ENCODE measurements at places on chromosomes 6 and 20. TPM values are rescaled to one million over a fixed set of nuclear protein-coding genes. Genes with fewer than 3 reads are reported as not detected.

DNA sequence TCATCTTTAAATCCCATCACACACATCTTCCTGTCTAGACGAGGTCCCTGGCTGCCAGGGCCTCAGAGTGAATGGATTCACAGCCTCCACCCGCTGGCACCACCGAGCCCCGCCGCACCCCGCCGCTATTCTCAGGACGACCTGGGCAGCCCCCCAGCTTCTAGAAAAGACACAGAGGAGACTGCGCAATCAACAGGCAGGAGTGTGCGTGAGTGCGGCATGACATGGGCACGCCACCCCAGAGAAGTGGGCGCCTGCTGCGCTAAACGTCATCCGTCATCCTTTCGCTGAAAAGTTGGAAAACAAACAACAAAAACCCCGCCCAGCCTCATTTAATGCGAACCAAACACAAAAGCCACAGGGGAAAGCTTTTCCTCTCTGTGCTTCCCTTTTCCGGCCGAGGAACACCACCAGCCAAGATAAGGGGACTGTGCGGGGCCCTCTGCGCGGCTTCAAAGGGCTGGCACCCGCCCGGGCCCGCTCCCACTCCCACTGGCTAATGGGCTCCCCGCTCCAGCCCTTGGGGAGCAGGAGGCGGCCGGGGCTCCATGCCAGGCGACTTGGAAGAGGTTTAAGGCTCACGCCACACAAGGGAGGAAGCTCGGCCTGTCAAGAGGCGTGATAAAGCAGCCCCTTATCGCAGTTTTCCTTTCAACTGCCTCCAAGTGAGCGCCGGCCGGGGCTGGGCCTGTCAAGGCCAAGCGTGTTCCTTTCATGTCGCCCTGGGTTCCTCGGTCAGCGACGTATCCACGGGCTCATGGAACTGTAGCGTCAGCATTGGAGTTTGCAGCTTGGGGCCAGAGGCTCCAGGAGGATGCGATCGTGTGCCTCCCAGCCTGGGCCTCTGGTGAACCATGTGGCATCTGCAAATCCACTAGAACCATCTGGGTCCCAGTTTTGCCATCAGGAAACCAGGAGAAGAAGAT, 50.1 kb downstream of the NFATC2 start:
- H3K27ac ChIP-seq = peak overlapping the region; percentile 16
- no peaks in the 10 kb centered on the region for H3K27me3 ChIP-seq
- H3K4me1 ChIP-seq = no peaks in the 10 kb centered on the region
- no peak for DNase-seq

The NOTCH4 gene
- 21.1 TPM for total RNA-seq

- DNase-seq = no peak
- no peak overlapping the region for H3K27ac ChIP-seq
- H3K4me1 ChIP-seq = no peaks in the 10 kb centered on the region
- no peaks in the 10 kb centered on the region for H3K27me3 ChIP-seq
Observed at GRCh38 chr6:45728674-45729073, 287.0 kb downstream of the CLIC5 start.

The KCNQ5 gene
- 14.5 TPM for total RNA-seq

The MCCD1 gene
- not detected for total RNA-seq

DNA sequence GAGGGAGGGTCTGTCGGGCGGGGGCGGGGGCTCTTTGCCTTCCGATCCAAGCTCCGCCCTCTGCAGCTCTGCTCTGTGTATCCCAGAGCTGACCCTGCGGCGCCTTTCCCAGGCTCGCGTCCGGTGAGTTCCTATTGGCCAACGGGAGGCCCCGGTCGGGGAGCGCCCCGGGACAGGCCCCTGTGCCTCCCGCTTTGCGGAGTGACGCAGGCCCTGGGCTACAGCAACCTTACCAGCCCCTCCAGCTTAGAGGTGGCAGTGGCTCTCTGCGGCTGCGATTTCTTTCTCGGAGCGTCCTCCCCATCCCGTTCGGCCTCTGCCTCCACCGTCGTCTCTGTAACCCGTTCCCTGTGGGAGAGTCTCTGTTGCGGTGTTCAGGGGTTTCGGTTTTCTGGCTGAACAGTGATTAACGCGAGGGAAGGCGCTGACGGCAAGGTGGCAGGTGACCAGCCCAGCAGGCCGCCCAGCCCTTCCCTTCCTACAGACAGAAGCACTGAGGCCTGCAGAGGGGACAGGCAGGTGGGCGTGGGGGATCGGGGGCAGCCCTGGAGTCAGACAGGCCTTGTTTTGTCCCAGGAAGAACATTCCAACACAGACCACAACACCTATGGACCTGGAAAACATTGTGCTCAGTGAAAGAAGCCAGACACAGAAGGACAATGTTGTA, 18.1 kb upstream of the CEBPB start:
- peak; percentile 90 for DNase-seq
- peak overlapping the region; percentile 62 for H3K4me3 ChIP-seq
- peak overlapping the region; percentile 91 for H3K27ac ChIP-seq
- H3K4me1 ChIP-seq = peaks cover 22% of the 10 kb centered on the region
- H3K36me3 ChIP-seq = peaks cover 4% of the 10 kb centered on the region
- H3K27me3 ChIP-seq = no peaks in the 10 kb centered on the region

DNA sequence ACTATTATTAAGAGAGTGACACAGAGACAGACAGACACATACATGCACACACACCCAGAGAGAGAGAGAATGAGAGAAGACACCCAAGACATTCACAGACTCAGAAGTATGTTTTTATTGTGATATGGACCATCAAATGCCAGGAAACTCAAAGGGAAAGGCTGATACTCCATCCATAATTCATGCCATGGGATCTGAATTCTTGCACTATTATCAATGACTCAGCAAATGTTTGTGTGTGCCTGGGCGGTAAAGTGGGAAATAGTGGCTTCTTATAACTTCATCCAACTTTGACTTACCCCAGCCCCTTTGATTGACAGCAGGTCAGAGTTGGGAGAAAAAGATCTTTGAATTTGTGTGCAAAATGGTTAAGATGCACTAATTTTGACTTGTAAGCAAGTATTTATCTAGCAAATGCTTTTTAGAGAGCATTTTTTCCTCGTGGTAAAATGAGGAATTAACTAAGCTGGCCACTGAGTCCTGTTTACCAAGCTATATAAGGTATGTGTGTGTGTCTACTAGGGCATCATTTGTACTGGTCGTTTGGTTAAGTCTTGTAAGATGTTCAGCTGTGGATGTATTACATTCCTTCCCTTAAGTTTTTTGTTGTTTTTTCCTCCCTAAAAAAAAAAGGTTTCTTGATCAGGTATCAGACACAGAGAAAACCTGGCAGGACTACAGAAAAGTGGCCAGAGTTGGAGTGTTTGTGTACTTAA, 3.0 kb upstream of the CCN2 start:
- peaks cover 5% of the 10 kb centered on the region for H3K4me1 ChIP-seq
- H3K4me3 ChIP-seq = peak overlapping the region; percentile 18
- peak overlapping the region; percentile 65 for H3K27ac ChIP-seq
- DNase-seq = no peak

DNA sequence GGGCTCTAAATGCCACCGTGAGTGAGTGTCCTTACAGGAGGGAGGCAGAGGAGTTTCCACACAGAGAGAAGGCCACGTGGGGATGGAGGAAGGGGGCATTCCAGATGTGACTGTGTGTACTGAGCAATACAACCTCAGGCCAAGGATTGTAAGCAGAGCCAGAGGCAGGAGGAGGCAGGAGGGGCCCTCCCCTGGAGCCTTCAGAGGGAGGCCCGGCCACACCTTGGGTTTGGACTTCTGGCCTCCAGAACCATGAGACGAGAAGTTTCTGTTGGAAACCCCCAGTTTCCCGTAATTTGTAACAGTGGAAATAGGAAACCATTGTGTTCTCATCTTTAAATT, 9.3 kb upstream of the KIF25 start:
- no peak for DNase-seq
- no peak overlapping the region for H3K4me3 ChIP-seq
- H3K36me3 ChIP-seq = no peaks in the 10 kb centered on the region
- H3K27ac ChIP-seq = peak overlapping the region; percentile 52
- no peaks in the 10 kb centered on the region for H3K4me1 ChIP-seq
- no peaks in the 10 kb centered on the region for H3K27me3 ChIP-seq

- DNase-seq = no peak
- H3K4me3 ChIP-seq = no peak overlapping the region
- H3K27ac ChIP-seq = no peak overlapping the region
Observed at GRCh38 chr6:36825994-36826393, 13.2 kb downstream of the CPNE5 start.

The SPEF1 gene
- total RNA-seq = not detected

GRCh38 chr6:47097092-47097945, 55.2 kb upstream of the ADGRF1 start:
- no peak overlapping the region for H3K4me3 ChIP-seq
- H3K27me3 ChIP-seq = no peaks in the 10 kb centered on the region
- no peak overlapping the region for H3K27ac ChIP-seq
- no peaks in the 10 kb centered on the region for H3K36me3 ChIP-seq
- DNase-seq = peak; percentile 58
- H3K4me1 ChIP-seq = no peaks in the 10 kb centered on the region

DNA sequence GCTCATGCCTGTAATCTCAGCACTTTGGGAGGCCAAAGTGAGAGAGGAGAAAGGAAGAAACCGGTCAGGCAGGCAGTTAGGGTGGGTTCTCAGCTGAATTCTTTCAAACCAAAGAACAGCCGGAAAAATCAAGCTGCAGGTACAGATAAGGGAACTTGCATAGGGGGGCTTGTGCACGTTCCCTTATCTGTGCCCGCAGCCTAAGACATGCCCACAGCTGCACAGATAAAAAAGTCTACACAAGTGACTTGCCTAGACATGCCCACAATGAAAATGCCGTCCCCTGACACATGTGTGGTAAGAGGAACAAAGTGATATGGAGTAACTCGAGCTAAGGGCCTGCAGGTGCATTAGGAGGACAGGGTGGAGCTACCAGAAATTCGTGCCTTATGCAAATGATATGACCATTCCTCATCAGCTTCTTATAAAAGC, 175.8 kb upstream of the SALL4 start:
- no peaks in the 10 kb centered on the region for H3K36me3 ChIP-seq
- H3K4me3 ChIP-seq = no peak overlapping the region
- no peaks in the 10 kb centered on the region for H3K27me3 ChIP-seq
- no peak for DNase-seq
- no peak overlapping the region for H3K27ac ChIP-seq

GRCh38 chr6:75377386-75377785, 92.8 kb upstream of the TMEM30A start:
- DNase-seq = no peak
- no peaks in the 10 kb centered on the region for H3K27me3 ChIP-seq

The FAM184A gene
- total RNA-seq = 0.55 TPM

GRCh38 chr20:53494753-53495152, 98.9 kb downstream of the ZNF217 start:
- no peak overlapping the region for H3K4me3 ChIP-seq
- no peaks in the 10 kb centered on the region for H3K36me3 ChIP-seq
- no peaks in the 10 kb centered on the region for H3K4me1 ChIP-seq
- no peak for DNase-seq
- no peaks in the 10 kb centered on the region for H3K27me3 ChIP-seq

DNA sequence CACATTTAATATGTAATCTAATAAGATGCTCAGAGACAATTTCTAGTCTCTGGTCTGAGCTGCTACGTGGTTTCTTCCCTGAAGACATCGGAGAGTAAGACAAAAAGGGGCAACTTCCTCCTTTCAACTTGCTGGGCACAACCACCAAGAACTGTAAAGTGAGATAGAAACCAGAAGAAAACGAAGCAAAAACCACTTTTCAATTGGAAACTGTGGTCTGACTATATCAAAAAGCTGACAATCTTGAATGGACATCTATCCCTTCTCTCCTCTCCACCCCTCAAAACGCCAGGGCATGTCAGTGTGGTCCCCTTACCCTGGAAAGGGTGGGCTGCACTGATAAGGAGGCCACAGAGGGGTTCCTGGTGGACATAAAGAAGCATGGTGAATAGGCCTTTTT, 269.1 kb downstream of the CD83 start:
- no peaks in the 10 kb centered on the region for H3K4me1 ChIP-seq
- no peak overlapping the region for H3K27ac ChIP-seq
- peaks cover 1% of the 10 kb centered on the region for H3K27me3 ChIP-seq
- DNase-seq = no peak

The SPTLC3 gene
- total RNA-seq = 2.4 TPM

- no peak overlapping the region for H3K27ac ChIP-seq
- no peak for DNase-seq
- no peak overlapping the region for H3K4me3 ChIP-seq
- peaks cover 13% of the 10 kb centered on the region for H3K36me3 ChIP-seq
- no peaks in the 10 kb centered on the region for H3K4me1 ChIP-seq
Observed at GRCh38 chr6:31142361-31142761, 3.5 kb upstream of the PSORS1C2 start.

The RBPJL gene
- not detected for total RNA-seq

DNA sequence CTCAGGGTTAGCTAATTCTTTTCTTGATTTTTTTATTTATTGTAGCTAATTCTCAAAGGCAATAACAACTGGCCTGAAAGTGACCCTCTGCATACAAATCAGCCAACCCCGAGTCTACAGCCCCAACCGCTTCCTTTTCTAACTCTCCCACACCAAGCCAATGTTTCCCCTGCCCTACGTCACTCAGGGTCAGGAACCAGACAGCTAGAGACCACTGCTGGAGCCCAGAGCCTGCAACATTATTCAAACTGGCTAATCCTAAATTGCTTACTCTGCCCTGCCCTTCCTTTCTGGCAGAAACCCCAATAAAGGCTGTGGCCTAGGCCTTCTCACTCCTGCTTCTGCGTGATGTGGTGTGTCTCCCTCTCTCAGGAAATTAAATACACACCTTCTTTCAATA, 320.7 kb downstream of the CBLN4 start:
- H3K27me3 ChIP-seq = no peaks in the 10 kb centered on the region
- no peaks in the 10 kb centered on the region for H3K4me1 ChIP-seq
- no peak overlapping the region for H3K4me3 ChIP-seq
- H3K36me3 ChIP-seq = no peaks in the 10 kb centered on the region
- H3K27ac ChIP-seq = no peak overlapping the region

DNA sequence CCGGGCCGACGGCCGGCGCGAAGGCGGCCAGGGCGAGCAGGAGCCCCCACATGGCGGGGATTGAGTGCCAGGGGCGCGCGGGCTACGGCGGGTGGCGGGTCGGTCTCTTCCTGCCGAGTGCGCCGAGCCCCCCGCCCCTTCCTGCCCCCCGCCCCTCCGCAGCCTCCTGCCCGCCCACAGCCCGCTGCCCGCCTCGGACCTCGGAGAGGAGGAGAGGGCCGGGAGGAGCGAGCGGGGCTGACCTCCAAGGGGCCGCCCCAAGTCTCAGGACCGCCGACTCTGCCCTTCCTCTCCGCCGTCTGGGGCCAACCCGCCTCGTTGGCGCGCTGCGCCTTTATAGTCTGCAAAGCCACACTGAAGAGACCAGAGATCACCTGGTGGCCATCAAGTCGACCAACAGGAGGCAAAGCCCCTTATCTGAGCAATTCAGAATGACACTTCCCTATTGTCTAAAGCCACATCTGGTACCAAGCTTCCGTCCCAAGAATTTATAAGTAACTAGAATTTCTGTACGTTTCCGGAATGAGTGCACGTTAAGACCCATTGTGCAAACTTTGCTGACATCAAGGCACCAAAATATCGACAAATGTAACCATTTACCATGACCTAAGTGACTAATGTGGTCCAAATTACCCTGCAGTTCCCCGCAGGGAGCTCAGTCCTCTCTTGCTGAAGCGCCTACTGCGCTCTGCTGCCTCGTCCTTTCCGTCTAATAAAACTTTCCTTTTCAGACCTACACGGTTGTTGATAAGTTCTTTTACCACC, at the start of gene CPXM1:
Gene CPXM1 (minus strand): TSS at position 107 of the 765 bp plus-strand sequence. CDS start 55 bp downstream, at position 52.
- no peaks in the 10 kb centered on the region for H3K4me1 ChIP-seq
- no peak within 1 kb of the TSS for H3K27ac ChIP-seq
- no peak for DNase-seq
- H3K36me3 ChIP-seq = no peaks in the 10 kb centered on the region

- peak; percentile 80 for DNase-seq
- no peaks in the 10 kb centered on the region for H3K27me3 ChIP-seq
- peak overlapping the region; percentile 76 for H3K4me3 ChIP-seq
- H3K4me1 ChIP-seq = peaks cover 59% of the 10 kb centered on the region
- peak overlapping the region; percentile 98 for H3K27ac ChIP-seq
Observed at GRCh38 chr6:34390531-34391472, 1.7 kb downstream of the NUDT3 start.
